Neural crest cell (in vitro differentiated cells): ENCODE measurements at places on chromosomes 1 and 21.
A peak's percentile ranks its signal among the peaks of the same experiment; 100 is the strongest.

GRCh38 chr1:17274186-17275170 is 25.6 kb downstream of the PADI3 start:
- peak; percentile 75 for DNase-seq

DNA sequence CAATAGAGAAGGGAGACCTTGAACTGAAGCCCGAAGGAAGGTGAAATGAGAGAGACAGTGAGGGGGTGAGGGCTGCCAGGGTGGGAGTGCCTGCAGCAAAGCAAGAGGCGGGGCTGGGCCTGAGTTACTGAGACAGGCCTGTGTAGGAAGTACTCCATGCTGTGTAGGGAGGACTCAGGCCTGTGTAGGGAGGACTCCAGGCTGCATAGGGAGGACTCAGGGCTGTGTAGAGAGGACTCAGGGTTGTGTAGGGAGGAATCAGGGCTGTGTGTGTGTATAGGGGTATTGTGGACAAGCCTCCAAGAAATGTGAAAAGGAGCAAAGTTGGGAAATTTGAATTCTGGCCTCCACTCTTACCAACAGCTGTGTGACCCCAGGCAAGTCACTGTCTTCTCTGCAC is 133.8 kb upstream of the CACNA1E start:
- DNase-seq, result no peak

- no peak for DNase-seq
Measured at GRCh38 chr1:214319938-214320337, 39.0 kb downstream of the SMYD2 start.

GRCh38 chr21:41932576-41933312 is 21.1 kb downstream of the C2CD2 start:
- DNase-seq, result no peak

- no peak for DNase-seq
Measured at GRCh38 chr1:4600615-4601460, 53.6 kb upstream of the AJAP1 start.

GRCh38 chr21:16279731-16280581 is 550.2 kb downstream of the USP25 start:
- DNase-seq, result peak; percentile 59

DNA sequence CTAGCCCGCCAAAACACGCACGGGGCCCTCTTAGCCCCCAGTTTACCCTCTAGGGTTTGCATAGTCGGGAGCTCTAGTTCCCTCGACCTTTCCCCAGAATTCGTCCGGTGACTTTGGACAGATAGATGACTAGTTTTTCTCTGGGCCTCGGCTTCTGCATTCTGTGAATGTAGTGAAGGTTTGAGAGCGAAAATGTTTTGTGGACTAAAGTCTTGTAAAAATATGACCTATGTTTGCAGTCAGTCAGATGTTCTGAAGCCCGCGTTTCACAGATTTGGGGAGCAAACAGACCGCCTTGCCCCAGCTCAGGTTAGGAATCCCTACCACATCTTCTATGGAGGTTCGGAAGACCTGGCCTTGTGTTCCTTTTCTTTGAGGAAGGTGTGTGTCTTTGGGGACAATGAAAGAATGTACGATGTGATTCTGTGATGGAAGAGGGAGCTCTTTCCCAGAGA is 401 bp downstream of the UQCRH start:
- no peak for DNase-seq

GRCh38 chr1:36533897-36534296 is 51.2 kb upstream of the CSF3R start:
- DNase-seq, result no peak

DNA sequence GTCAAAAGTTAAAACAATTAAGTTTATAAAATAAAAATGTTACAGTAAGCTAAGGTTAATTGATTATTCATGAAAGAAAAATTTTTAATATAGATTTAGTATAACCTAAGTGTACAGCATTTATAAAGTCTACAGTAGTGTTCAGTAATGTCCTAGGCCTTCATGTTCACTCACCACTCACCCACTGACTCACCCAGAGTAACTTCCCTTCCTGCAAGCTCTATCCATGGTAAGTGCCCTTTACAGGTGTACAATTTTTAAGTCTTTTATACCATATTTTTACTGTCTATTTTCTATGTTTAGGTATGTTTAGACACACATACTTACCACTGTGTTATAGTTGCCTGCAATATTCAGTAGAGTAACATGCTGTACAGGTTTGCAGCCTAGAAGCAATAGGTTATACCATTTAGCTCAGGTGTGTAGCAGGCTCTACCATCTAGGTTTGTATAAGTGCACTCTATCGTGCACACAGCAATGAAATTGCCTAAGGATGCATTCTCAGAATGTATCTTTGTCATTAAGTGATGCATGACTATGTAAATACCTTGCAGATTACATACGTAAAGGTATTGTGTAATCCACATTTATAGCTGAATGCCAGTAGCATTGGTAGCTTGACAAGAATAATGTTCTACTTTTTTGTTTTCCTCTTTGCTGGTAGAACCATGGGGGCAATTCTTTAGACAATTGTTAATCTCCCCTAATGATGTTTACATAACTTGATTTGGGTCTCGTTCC is 35.7 kb upstream of the GPR88 start:
- no peak for DNase-seq

DNA sequence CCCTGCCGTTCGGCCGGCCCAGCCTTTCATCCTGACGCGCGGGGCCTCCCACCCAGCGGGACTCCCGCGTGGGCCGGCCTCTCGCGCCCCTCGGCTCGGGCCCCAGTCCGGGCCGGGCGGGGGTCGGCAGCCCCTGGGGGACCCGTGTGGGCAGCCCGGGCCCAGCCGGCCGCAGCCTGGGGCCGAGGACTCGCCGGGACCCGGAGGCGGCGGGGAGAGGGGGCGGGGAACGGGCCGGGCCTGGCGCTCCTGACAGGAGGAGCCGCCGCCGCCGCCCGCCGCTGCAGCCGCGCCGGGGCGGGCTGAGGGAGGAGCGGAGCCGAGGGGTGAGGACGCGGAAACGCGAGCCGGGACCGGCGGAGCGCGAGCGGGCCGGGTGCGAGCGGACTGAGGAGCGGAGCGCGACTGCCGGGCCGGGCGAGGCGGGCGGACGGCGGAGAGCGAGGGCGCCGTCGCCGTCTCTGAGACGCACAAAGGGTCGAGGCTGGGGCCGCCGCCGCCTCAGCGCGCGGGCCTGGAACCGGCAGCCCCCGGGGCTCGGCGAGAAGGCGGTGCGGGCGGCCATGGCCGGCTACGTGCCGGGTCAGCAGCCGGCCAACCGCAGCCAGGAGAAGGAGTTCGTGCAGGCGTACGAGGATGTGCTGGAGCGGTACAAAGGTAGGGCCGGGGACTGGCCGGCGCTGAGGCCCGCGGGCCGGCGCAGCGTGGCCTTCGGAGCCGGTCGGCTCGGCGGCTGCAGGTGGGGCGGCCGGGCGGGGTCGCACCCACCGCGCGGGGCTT is 79.1 kb downstream of the NDUFS5 start:
- DNase-seq, result peak; percentile 58

DNA sequence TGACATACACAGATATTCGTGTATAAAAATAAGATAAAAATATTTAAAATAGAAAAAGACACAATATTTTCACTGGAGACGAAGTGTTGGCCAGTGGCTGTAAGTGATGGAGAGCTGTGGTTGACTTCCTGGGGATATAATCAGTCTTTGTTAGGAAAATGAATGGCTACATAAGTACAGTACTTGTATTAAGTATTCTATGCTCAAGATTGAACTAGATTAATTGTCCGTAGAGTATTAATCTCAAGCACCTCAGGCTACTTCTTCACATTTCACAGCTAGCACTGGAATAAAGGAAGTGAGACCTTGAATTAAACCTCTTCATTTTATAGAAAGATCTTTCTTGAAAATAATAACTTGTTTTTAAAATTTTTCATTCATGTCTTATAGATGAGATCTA is 39.0 kb upstream of the RGS5 start:
- DNase-seq, result no peak

- DNase-seq, result no peak
Measured at GRCh38 chr1:93778457-93778856, 96.8 kb upstream of the BCAR3 start.

- peak; percentile 47 for DNase-seq
Measured at GRCh38 chr1:61641578-61642336, 83.2 kb downstream of the TM2D1 start.

DNA sequence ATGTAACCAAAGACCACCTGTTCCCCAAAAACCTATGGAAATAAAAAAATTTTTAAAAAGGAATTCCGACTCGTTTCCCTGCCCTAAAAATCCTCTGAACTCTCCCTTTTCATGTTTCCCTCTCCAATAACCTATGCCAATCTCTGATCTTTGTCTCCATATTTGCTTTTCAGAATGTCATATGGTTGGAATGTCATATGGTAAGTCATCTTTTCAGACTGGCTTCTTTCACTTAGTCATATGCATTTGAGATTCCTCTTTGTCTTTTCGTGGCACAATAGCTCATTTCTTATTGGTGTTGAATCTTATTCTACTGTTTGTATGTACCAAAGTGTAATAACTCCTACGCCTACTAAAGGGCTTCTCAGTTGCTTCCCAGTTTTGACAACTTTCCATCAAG is 117.5 kb downstream of the BACH1 start:
- DNase-seq, result no peak

- peak; percentile 62 for DNase-seq
Measured at GRCh38 chr1:11473491-11474034, 5.4 kb upstream of the DISP3 start.
